ENCODE measurements at places on chromosomes 2 and 18. TPM values are rescaled to one million over a fixed set of nuclear protein-coding genes. Genes with fewer than 3 reads are reported as not detected.

DNA sequence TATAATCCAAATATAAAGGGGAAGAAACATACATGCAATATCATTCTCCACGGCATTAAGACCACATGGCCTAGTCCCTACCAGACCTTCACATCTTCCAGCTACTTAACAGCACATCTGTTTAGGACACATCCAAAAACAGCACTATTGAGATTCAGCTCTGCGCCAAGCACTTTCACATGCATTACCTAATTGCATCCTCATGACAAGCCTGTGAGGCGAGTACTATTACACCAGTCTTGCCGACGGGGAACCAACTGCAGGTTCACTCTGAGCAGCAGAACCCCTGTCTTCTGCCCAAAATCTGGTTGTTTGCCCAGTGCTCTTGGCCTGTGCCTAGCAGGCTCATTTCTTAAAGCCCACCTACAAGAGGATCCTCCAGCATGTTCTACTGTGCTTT lies 66.7 kb downstream of the AAK1 start:
- ATAC-seq, result peak; percentile 31

The PSD4 gene
- 38.6 TPM for total RNA-seq

DNA sequence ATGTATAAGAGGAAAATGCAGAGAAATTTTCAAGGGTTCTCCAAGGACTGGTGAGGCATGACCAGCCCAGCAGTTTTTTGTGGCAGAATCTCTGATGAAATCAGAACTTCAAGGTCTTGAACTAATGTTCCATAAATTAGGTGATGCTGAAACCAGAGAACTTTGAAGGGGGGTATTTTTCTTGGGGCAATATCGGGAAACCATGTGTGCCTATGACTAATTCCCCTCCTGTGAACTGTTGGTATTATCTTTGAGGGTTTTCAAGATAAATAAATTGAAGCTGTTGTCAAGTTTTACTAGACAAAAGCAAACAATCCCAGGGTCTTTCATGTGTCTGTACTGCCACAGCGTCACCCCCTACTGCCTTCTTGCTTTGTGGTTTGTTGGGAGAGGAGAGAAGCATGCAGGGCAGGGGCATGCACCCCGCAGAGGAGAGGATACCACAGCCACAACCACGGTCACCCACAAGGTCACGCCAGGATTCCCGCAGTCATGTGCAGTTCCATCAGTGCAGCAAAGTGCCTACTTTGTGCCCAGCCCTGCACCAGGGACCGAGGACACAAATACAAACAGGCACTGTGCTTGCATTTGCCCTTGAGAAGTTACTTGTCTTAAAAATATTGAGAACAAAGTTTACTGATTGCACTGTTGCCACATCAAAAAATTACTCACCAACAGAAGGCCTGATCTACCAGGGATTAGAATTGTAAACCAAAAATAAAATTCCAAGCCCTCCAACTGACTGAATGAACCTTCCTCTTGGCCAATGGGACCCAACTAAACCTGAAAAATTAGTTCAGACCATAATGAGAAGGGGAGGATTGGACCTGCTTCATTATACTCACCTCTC lies 413.3 kb upstream of the TRIB2 start:
- peak; percentile 39 for ATAC-seq

DNA sequence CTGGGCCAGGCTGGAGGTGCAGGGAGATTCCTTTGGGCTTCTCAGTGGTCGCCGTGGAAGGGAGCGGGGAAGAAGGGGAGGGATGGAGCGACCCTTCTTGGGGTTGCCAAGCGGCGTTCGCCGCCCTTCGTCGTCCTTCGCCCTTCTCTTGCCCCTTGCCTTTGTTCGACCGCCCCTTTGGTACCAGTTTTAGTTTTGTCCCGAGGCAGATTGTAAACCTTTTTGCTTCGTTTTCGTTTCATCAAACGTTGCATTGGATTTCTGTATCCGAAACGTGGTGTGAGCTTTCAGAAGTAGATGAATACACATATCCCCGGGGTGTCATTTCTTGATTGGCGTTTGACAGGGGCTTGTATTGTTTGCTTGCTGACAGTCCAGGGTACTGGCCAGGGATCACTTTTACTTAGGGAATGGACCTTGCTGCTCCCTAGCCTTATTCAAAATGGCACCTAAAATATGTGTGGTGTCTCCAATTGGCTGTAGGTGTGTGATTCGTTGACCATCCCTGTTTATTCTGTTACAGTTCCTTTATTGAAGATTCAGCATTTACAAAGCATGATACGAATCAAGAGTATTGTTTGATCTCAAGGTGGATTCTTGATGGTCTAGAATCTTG lies 788 bp downstream of the USP14 start:
- no peak for ATAC-seq

GRCh38 chr18:8610459-8610851 lies 1.2 kb downstream of the RAB12 start:
- no peak for ATAC-seq

The SPDYA gene
- 0.92 TPM for total RNA-seq

GRCh38 chr18:61352059-61352458 lies 18.8 kb downstream of the CDH20 start:
- ATAC-seq, result no peak
